Stimulated activated CD8-positive, alpha-beta memory T cell treated with anti-CD3 and anti-CD28 coated beads, Interleukin-15, amount 100 ng/mL, for 1 hour (primary cell): ENCODE measurements at places on chromosomes 4 and X.

GRCh38 chrX:139974471-139974870 lies 9.2 kb upstream of the CXorf66 start:
- no peak for DNase-seq

DNA sequence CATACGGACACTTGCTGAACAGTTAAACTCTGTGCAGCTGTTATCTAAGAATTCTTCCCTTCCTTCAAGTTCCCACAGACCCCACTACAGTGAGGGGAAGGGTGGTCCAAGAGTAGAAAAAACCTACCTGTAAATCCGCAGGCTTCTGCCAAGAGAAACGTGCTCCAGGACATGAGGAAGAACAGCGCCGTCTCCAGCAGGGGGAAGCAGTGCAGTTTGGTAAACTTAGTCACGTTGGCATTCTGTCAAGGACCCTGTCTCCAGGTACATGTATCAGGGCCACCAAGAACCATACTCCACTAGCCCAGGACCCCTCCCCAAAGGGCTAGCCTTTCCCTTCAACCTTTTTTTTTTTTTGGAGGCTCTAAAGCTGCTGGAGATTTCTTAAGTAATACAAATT lies 79.9 kb downstream of the CHST7 start:
- no peak for DNase-seq

GRCh38 chr4:5845035-5845905 lies 47.6 kb downstream of the CRMP1 start:
- DNase-seq = no peak

GRCh38 chr4:172287117-172287516 lies 473.9 kb downstream of the GALNTL6 start:
- no peak for DNase-seq

GRCh38 chr4:141643557-141643956 lies 7.2 kb downstream of the IL15 start:
- no peak for DNase-seq

- no peak for DNase-seq
These were observed 3.5 kb downstream of the MND1 start for GRCh38 chr4:153348006-153348405.

DNA sequence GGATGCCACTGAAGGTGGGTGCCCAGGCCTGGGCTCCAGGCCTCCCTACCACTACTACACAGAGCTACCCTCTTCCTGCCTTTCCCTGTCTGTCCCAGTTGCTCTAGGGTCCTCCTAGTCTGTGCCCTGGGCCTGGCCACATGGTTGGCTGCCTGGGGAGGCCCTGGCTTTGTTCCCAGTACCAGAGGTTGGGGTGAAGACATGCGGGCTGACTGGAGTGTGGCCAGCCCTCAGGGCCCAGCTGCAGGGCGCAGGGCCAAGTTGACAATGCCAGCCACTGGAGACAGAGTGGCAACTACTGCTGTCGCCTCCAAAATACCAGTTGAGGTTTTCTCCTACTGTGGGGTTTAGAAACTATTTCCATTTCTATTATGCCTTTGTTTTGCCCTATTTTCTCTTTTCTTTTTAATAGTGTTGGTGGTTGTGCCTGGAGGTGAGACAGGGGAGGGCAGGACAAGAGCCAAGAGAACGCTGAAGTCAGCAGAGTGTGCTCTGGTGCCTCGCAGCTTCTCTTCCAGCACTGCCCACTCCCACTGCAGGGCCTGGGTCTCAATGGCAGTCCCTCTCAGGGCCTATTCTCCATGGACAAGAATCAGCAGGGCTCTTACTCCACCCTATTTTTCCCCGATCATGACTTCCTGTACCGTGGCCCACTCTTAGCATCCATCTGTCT lies 32.2 kb upstream of the XPNPEP2 start:
- no peak for DNase-seq

- no peak for DNase-seq
These were observed 72.7 kb downstream of the FRMPD4 start for GRCh38 chrX:12210971-12211370.

GRCh38 chr4:107740950-107741701 lies 21.1 kb upstream of the PAPSS1 start:
- no peak for DNase-seq

DNA sequence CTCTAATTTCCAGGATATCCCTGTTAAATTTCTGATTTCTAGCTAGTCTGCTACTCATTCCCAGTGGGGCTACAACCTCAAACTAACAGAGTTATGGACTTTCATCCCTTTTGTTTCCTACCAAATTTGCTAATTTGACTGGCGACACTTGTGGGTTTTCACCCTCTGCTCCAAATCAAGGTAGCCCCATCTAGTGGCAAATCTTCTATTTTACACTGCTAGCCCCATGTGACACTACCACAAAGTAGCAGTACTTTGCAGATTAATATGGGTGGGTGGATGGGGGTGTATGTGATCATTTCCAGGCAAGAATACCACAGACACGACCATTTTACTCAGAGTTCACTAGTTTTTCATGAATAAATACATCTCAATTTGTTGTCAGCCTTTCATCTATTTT lies 150.3 kb downstream of the MSL3 start:
- no peak for DNase-seq

- no peak for DNase-seq
These were observed 167.5 kb upstream of the SLC7A11 start for GRCh38 chr4:138409670-138410069.

- no peak for DNase-seq
These were observed 71.3 kb upstream of the SPRY1 start for GRCh38 chr4:123325241-123325681.

DNA sequence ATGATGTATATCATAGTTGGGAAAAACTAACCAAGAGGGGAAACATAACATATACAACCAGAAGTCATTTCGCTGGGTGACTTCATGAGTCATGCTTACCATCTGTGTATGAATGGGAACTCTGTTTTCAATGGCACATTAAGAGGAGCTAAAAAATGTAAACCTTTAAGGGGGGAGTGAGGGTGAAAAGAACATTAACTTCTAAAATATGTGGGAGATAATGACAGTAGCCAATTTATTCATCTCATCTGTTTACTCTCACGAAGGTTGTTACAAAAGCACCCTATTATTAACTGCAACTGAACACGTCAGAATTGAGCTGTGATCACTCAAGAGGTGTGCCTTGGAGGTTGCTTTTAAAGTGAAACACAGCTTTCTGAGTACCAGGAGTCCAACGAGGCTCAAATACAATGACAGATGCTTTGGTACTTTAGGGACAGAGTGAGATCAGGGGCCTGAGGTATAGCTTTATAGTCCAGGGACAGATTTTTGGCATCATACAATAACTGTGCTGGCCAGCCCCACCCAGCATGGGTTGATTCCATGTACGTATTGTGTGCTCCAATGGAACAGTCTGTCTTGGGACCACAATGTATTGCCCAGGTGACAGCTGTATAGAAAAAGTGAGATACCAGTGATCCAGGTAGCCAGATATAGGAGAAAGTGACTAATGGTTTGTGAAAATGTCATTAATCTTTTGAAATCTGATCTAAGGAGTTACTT lies 107.3 kb downstream of the AMMECR1 start:
- DNase-seq = no peak
